ENCODE measurements at places on chromosomes 6 and 20. TPM values are rescaled to one million over a fixed set of nuclear protein-coding genes. Genes with fewer than 3 reads are reported as not detected.

GRCh38 chr6:131134220-131134979, 867 bp upstream of the AKAP7 start:
- DNase-seq = no peak
- no peaks in the 10 kb centered on the region for H3K36me3 ChIP-seq
- peak overlapping the region; percentile 95 for H3K27ac ChIP-seq
- H3K4me1 ChIP-seq = peaks cover 20% of the 10 kb centered on the region
- H3K4me3 ChIP-seq = peak overlapping the region; percentile 61

DNA sequence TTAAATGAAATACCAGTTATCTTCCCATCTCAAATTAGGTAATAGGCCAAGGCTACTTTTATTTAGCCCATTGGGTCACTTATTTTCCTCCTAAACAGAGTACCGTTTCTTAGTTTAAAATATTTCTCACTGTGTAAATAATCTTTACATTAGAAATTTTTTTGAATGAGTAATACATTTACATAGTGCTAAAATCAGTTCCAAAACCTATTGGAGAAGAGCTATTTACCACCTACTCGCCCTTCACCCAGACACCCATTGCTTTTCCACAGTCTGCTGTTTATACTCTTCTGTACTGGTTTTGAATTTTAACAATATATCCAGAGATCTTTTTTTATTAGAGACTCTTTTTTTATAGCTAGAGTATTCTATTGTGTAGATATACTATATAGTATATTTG, 36.9 kb downstream of the MCM8 start:
- DNase-seq = no peak
- no peaks in the 10 kb centered on the region for H3K36me3 ChIP-seq
- H3K27me3 ChIP-seq = no peaks in the 10 kb centered on the region

GRCh38 chr6:37103169-37104039, 66.5 kb upstream of the PIM1 start:
- no peaks in the 10 kb centered on the region for H3K36me3 ChIP-seq
- DNase-seq = no peak
- H3K27me3 ChIP-seq = no peaks in the 10 kb centered on the region
- peak overlapping the region; percentile 57 for H3K4me3 ChIP-seq

- H3K27me3 ChIP-seq = no peaks in the 10 kb centered on the region
- no peaks in the 10 kb centered on the region for H3K36me3 ChIP-seq
- H3K27ac ChIP-seq = no peak overlapping the region
- H3K4me1 ChIP-seq = peaks cover 22% of the 10 kb centered on the region
- DNase-seq = no peak
These were observed 5.4 kb downstream of the EPM2A start for GRCh38 chr6:145729887-145730286.

DNA sequence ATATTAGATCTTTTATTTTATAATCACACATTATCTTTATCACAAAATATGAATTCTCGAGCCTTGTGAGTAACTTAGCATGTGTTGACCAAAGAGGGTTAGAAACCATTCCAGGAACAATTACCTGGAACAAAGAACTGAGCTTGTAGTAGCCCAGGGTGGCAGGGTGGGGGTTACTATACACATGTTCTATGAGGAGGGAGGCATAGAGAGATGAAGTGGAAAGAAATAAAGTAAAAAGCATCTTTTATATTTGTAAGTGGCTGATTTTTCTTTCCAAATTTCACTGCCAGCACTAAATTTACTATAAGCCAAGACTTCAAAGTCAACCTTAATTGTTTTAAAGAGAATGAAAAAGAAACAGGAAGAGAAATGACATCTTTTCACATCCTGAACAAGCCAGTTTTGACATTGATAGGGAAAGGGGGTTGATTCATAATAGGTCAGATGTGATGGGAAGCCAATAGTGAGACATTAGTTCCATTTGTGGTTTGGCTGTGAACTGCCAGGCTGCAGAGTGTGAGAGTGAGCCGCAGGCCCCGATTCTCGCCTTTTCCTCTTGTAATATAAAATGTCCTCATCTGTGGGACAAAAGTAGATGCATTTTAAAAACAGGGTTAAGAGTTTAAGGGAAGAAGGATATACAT, 52.7 kb upstream of the MYB start:
- H3K27me3 ChIP-seq = no peaks in the 10 kb centered on the region
- H3K36me3 ChIP-seq = no peaks in the 10 kb centered on the region
- DNase-seq = no peak
- H3K27ac ChIP-seq = no peak overlapping the region
- H3K4me3 ChIP-seq = no peak overlapping the region

- H3K4me1 ChIP-seq = peaks cover 15% of the 10 kb centered on the region
- H3K27ac ChIP-seq = peak overlapping the region; percentile 67
- H3K36me3 ChIP-seq = no peaks in the 10 kb centered on the region
- no peak for DNase-seq
- H3K4me3 ChIP-seq = peak overlapping the region; percentile 13
These were observed 101.0 kb downstream of the NRN1 start for GRCh38 chr6:5905431-5906339.

GRCh38 chr20:59084041-59084850, 41.7 kb upstream of the PRELID3B start:
- H3K4me3 ChIP-seq = no peak overlapping the region
- H3K27me3 ChIP-seq = no peaks in the 10 kb centered on the region
- no peak overlapping the region for H3K27ac ChIP-seq
- no peak for DNase-seq
- peaks cover 12% of the 10 kb centered on the region for H3K4me1 ChIP-seq

GRCh38 chr20:58963060-58963584, 17.9 kb upstream of the NELFCD start:
- no peak overlapping the region for H3K4me3 ChIP-seq
- H3K27me3 ChIP-seq = no peaks in the 10 kb centered on the region
- no peak overlapping the region for H3K27ac ChIP-seq
- no peaks in the 10 kb centered on the region for H3K36me3 ChIP-seq
- no peak for DNase-seq

- H3K4me1 ChIP-seq = no peaks in the 10 kb centered on the region
- DNase-seq = no peak
- no peaks in the 10 kb centered on the region for H3K27me3 ChIP-seq
These were observed 59.0 kb downstream of the CD164 start for GRCh38 chr6:109323241-109323640.

The RPP21 gene
- 147 TPM for total RNA-seq

The BACH2 gene
- total RNA-seq = 9.8 TPM

The IER3 gene
- total RNA-seq = 8.9 TPM

The ARFGEF3 gene
- total RNA-seq = 1.8 TPM

The TPD52L2 gene
- total RNA-seq = 141 TPM

The TCF21 gene
- 22.2 TPM for total RNA-seq
